ENCODE measurements at places on chromosomes 12 and 14.

DNA sequence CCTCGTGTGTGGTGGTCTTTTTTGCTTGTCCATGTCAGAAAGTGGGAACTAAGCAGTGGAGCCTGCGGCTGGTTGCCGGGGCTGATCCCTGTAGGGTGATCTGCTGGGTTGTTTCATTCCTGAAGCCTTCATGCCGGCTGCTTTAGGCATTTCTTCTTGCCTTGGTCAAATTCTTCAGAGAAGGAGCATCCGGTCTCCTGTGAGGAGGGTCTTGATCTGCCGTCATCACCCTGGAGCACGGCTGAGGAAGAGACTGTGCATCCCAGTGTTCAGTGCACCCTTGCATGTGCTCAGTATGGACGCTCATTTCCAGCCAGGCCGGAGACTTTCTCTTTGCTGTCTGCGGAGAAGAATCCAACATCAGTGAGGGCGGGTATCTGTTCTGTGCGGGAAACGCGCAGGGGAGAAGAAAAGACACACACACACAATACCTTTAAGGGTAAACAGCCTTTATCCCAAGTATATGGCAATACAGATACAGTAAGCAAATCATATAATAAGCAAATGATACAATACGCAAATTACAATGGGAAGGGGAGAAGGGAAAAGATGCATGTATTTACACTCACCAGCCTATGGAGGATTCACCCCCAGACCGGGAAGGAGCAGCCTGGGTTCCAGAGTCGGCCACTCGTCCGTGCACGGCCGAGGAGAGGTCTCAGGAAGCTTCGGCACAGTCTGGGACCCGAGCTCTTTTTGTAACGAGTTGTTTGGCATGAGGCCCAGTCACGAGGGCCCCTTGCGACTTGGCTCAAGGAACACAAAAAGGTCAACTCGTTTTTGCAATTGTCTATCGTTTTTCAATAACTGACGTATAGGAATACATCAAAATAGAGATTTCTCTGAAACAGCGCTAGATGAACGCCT lies 1366.8 kb upstream of the TMEM132C start:
- DNase-seq: no peak

DNA sequence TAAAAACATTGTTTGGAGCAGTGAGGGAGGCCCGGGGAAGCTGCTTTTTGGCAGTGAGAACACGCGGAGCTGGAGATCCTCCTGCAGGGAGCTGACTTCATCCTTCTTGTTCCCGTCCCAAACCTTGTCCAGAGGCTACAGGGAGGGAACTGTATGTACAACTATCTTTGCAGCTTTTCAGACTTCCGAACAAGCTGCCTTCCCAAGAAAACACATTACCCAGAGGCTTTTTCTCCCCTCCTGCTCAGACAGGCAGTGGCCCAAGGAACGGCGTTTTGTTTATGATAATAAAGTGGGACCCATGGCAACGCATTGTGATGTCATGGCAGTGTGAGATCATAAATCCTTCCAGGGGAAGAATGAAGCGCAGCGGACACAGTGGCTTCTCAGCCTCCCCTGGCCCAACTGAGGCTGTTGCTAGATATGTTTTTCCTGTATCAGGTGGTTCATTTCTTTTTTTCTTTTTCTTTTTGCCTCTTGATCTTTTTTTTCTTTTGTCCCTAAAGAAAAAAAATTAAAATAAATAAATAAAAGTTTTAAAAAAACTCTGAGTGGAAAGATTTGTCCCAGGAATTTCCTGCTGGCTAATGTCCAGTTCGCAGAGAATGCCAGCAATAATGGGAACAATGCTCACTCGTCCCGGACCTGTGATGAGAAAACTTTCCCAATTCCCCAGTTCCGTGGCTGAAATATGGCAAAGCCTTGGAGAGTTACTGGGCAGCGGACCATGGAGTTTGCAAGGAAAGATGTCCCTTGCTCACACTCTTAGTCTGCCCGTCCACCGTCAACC lies 103.4 kb upstream of the MAP1LC3B2 start:
- peak; percentile 7 for DNase-seq

DNA sequence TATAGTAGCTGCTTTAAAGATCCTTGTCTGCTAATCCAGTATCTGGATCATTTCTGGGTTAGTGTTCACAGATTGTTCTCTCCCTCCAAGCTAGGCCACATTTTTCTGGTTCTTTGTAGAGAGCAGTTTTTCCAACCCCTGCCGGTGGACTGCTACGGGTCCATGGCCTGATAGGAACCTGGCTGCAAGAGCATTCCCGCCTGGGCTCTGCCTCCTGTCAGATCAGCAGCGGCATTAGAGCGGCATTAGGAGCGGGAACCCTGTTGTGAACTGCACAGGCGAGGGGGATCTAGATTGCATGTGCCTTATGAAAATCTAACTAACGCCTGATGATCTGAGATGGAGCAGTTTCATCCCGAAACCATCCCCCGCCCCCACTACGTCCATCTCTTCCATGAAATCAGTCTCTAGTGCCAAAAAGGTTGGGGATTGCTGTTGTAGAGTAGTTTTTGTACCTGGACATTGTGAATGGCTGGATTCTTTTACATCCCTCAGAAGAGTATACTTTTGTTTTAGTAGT lies 50.4 kb downstream of the MYRFL start:
- no peak for DNase-seq

DNA sequence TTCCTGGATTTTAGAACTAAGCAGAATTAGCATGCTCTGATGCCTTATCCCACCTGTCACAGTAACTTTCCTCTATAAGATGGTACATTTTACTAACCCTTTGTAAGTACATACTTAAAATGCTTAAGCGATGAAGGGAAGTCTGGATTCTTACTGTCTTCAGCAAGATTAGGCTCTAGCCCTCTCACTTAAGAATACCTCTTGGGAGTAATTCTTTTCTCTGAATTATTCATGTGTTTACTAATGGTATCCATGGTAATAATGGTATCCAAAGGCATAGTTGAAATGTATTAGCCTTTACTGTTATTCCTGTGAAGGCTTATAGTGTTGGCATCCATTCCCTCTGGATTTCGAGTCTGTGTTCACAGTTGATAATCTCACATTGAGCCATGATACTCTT lies 176.9 kb downstream of the MON2 start:
- DNase-seq: no peak

- DNase-seq: no peak
These were observed 71.3 kb downstream of the DUSP6 start for GRCh38 chr12:89280833-89281538.

GRCh38 chr12:3216097-3216496 lies 138.9 kb downstream of the TSPAN9 start:
- no peak for DNase-seq

DNA sequence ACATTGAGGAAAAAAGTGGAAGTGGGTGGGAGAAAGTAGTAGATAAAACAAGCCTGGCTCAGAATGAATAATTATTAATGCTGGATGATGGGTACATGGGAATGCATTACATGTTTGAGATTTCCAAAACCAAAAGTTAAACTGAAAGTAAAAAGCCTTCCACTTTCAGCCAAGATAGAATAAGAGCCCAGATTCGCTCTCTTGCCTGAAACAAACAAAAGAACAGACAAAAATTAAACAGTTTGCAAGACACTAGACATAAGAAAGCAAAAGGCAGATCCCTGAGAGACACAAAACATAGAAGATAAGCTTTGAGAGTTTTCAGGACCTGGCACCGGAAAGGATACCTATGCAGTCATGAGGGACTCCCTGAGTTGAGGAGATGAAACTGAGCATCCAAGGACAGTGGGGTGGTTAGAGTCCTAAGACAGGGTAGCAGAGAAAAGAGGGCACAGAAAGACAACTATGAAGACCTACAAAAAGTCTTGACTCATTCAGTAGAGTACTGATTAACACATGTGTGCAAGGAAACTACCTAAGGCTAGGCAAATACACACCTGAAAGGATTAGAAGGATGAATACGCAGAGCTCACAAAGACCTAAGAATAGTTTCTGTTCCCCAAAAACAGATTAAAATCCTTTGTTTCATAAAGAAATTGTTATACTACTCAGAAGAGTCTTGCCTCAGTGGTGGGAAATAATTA lies 54.1 kb downstream of the CEP83 start:
- no peak for DNase-seq

Measured in Ammon's horn (tissue), 1 donor.